ENCODE measurements at places on chromosomes 2 and 18.

DNA sequence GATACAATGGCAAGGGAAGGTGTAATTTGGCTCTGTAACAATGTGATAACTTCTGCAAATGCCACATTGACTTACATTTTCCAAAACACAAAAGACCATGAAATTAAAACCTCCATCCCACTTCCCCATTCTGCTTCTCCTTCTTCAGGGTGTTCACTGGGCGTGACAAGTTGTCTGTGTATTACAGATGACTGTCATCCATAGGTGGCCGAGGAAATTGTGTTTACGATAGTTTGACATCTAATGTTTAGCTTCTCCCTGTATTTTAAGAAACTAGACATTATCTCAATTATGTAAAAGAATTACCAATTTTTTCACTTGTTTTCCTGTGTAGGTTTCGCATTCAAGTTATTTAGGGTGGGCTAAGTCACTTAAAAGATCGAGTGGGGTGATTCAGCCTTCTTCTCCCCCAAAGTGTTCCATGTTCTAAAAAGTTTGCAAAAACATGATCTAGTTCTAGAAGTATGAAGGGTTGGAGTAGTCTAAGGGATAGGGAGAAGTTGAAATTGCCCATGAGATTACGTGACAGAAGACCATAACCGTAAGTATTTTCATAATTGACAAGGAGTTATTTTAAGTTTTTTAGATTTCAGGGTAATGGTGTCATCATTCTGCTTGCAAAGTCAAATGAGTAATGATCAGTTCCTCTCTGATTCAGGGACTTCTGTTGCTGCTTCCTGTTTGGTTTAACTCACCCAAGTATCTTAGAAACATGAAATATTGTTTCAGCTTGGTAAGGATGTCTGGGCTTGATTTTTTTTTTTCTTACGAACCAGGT, 25.2 kb upstream of the CYTIP start:
- peak; percentile 74 for DNase-seq

- no peak for DNase-seq
Observed at GRCh38 chr18:55510809-55511208, 77.2 kb downstream of the TCF4 start.

DNA sequence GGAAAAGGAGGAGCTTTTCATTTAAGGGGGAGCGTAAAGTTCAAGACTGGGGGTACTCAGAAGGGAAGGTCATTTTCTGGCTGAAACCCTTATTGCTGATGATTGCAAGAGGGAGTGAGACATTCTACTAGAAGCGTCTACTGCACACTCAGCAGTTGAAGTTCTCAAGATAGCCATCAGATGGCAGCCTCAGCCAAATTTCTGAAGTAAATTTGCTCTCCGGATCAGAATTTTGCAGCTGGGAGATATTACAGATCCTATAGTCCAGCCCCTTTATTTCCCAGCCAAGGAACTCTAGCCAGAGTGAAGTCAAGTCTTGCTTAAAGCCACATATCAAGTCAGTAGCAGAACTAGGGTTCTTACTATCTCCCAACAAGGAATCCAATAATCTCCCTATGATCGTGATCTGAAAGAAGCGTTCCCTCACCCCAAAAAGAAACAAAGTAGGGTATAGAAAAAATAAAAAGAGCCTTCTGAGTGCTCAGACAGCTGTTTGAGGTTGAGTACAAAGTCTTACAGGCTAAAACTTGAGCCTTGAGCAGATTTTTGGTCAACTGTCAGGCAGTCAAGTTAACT, 24.0 kb downstream of the RAX start:
- no peak for DNase-seq

- DNase-seq: no peak
Observed at GRCh38 chr2:37472959-37473358, 128.5 kb downstream of the QPCT start.

- DNase-seq: no peak
Observed at GRCh38 chr18:23719634-23720201, 30.5 kb downstream of the LAMA3 start.

DNA sequence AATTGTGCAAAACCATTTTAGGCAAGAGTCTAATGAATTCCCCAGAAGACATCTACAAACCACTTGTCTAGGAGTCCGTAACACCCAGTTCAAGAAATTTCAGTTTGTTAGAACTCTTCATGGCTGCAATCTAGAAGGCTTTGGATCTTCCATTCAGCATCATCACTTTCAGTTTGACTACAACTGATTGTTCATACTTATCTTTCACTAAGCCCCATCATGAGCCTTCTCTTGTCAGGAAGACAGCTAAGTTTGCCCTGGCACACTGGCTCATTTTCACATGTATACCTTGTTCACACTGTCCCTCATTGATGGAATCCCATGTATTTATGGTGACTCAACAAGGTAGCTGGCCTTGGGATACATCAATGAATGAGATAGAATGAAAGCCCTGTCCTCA, 898.4 kb upstream of the CELF4 start:
- no peak for DNase-seq

GRCh38 chr2:76675212-76675611, 847.0 kb downstream of the LRRTM4 start:
- DNase-seq: no peak

DNA sequence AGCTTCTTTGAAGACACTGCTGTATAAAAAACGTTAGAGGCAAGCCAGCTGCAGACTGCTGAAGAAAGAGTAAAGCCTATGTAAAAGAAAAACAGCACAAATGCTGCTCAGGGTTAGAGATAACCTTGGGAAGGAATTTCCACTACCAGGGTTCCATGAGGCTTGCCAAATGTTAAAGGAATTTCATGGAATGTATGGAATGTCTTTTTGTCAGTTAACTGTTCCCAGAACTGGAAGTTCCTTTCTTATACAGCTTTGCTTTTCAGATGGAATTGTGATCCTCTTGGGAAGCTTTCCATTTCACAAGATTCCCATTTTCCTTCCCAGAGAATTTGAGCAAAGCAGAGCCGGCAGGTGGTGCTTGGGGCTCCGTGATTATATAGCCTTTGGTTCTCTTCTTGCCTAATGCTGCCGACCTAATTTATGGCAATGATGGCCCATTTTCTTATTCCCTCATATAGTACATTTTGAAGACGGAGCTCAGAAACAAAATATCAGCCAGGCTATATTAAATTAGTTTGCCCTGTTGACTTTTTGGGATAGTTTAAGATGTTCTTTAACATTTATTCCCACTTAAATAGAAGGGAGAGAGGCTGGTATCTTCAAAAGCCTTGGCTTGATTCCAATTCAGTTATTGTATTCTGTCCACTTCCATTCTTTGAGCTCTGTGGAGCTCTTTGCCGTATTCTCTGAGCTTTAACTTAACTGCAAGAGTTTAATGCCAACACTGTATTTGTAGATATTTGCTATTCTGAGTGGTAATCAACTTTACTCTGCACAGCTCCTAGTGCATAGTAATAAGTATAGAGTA, 162.3 kb downstream of the PHLPP1 start:
- DNase-seq: no peak

DNA sequence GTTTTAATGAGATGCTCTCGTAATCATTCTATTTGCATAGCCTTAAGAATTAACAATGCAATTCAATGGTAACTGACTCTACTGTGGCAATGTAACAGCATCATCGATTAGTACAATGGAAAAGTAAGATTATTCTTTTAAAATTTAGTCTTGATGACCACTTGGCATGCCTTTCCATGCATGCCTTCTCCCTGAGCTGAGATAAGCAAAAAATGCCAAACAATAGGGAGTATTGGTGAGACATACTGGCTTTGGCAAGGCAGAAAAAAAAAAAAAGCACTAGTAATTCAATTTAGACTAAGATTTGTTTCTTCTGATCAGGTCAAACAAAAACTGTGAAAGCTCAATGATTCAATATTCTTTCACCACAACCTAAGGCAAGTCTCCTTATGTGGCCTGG, 110.8 kb upstream of the TRIB2 start:
- no peak for DNase-seq

DNA sequence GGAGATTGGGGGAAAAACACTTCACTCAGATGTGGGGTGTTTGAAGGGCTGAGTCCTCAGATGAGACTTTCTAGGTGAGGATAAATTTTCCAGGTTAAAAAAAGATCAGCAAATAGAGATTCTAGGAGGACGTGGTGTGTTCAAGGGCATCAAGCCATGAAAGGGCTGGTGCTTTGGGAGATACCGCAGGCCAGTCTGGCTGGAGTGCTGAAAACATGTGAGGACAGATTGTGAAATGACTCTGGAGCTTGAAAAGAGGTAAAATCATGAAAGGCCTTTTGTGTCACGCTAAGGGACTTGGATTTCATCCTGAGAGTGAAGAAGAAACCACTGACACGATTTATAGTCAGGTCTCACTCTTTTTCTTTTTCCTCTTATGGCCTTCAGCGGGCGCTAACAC, 320.5 kb downstream of the DPP10 start:
- DNase-seq: no peak

DNA sequence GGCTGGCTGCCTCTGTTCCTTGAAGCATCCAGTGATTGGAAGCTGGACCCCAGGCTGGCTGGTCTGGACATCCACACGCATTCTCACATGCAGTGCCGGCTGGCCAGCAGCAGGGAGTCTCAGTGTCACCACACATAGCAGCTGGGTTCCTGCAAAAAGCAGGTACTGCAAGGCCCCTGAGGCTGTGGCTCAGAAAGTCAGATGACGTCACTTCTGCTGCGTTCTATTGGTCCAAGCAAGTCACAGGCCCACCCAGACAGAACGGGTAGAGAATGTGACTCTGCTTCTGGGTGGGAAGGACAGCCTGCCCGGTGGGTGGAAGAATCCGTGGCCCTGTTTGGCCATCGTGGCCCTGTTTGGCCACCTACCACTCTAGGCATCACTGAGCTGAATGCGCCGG, 51.3 kb upstream of the SPP2 start:
- DNase-seq: no peak

GRCh38 chr2:144052083-144052482, 467.8 kb downstream of the ZEB2 start:
- DNase-seq: no peak

- no peak for DNase-seq
Observed at GRCh38 chr18:3081584-3081991, 68.6 kb upstream of the LPIN2 start.

DNA sequence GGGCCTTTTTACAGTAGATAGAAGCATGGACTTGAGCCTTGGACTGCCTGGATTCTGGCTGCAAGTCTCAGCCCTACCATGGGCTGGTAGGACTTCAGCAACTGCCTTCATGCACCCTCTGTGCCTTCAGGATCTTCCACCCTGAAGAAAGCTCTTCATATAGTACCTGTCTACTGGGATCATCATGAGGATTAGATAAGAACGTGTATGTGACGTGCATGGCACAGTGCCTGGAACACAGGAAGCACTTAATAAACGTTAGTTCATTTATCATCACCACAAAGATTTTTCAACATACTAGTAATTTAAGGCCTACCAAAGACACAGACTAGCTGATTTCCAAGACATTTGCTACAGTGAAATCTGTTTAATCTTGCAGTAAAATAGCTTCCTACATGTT, 53.2 kb upstream of the ITM2C start:
- DNase-seq: no peak

- no peak for DNase-seq
Observed at GRCh38 chr2:215052810-215053209, 85.6 kb downstream of the ABCA12 start.

DNA sequence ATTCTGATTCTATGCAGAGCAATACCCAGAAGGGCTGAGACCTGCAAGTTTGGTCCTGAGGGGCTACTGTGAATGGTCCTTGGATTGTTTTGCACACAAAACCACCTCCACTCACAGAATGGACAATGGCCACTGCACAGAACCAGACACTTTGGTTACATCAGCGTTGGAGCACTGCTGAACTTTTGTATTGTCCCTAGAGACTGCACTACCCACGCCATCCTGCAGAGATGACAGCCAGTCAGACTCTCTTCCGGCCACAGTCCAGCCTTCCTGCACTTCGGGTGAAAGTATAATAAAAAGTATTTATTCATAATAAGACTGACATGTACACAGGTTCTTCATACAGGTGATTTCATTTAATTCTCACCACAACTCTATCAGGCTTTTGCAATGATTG, 35.7 kb downstream of the CELF4 start:
- DNase-seq: no peak

DNA sequence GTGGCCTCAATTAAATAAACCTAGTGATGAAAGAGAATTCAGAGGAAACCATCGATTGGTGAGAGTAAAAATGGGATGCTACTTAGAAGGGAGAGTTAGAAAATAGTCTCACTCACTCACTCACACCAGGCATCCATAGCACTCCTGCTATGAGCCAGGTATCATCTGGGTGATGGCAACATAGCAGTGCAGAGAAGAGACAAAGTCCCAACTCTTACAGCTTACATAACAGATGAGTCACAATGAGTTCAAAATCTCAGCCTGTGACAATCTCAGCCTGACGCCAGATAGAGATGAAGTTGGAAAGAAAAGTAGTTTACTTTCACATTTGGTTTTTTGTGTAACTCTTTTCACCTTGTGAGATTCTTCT, 55.4 kb upstream of the THOC1 start:
- DNase-seq: no peak

DNA sequence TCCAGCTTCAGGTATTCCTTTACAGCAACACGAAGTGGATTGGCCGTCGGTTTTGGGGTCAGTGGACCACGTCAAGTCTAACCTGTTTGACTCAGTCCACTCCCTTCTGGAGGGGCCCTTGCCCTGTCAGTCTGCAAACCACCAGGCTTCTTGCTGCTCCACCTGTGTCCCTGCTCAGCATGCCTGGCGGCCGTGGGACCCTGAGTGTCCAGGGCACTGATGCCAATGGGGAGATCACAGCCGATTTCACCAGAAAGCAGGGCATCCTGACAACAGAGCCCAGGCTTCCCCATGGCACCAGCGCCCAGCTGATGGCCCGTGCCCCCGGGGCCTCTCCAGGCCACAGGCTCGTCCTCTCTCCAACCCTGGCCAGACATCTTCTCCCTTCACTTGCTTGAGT, 41.2 kb upstream of the HS6ST1 start:
- no peak for DNase-seq

DNA sequence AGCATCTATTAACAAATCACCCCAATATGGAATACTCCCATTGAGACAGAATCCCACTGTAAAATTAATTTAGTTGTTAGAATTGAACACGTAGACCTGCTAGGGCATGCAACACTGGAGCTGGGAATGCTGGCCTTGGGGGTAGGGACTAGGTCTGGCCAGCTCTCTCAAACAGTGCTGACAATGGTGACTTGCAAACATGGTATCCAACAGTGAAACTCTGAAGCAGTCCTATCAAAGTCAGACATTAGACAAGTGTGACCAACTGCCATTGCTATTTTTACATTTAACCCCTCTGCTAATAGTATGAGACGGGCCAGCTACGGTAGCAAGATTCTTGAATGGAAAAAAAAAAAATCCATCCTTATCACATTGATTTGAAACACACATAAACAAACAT, 7.2 kb downstream of the E2F6 start:
- DNase-seq: no peak

- DNase-seq: no peak
Observed at GRCh38 chr2:12831016-12831415, 114.3 kb downstream of the TRIB2 start.

Data from central memory CD4-positive, alpha-beta T cell (primary cell).